Stimulated activated CD4-positive, alpha-beta T cell treated with anti-CD3 and anti-CD28 coated beads, Interleukin-1b, Interleukin-23, amount 100 ng/mL, for 1 hour (primary cell): ENCODE measurements at places on chromosomes 6 and 20.

- DNase-seq: no peak
Measured at GRCh38 chr6:162154001-162154400, 573.6 kb downstream of the PRKN start.

DNA sequence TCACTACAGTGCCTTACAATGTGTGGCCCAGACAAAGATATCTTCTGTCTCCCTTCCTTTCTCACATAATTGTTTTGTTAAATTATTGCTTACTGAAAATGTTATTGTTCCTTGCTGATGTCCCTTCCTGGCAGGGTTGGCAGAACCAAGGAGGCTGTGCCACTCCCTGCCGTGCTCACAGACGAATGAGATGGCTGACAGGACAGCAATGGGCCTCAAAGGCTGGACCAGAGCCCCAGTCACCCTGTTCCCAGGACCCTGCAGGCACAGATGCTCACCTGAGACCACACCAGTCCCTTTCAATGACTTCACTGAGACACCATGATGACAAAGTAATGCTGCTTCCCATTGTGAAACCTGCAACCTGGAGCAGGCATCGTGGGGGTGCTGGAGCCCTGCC, 375.1 kb downstream of the HACE1 start:
- DNase-seq: no peak

DNA sequence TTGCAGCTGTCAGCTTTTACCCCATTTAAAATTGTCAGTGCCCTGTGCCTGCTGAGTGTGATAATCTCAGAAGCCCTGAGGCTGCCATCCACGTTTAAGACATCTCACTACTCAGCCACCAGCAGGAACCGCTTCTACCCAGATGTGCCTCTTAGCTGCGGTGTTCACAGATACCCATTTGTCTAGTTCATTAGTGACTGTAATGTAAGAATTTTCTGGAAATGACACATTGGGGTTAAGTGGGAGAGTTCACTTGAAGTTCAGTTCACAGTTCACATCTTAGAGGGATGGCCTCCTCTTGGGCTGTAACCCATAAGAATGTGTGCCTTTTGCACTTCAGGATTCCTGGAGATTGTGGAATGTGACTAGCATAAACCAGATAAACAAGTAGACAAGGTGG, 477.7 kb downstream of the BTBD3 start:
- DNase-seq: no peak

DNA sequence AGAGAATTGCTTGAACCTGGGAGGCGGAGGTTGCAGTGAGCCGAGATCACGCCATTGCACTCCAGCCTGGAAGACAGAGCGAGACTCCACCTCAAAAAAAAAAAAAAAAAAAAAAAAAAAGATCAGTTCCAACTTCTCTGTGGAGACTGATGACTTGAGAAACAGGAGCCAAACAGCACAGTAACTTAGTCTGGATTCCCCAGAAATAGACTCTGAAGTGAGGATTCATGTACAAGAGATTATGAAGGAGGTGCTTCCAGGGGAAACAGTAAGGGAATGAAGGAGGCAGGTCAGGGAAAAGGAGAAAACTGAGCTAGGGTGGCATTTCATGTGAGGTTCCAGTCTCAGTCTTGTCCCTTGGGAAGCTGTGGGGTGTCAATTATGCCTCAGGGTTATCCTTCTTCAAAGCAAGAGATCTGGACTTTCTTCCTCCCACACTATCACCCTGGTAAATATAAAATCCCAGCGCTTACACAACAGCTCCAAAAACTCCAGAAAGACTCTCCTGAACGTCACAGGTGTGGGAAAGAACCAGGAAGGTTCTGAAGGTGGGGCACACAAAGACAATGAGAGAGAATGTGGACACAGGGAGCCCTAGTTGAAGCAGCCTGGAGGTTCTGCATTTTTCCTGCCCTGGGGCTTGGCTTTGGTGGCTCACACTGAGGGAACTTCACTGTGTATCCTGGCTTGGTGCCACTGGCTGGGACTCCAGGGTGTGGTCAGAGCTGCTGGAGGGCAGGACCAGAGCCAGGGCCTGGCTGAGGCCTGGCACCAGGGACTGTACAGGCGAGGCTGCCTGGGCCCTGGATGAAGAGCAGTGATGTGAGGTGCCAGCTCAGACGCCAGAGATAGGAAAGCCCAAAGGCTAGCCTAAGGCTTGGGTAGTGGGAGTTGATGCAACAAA, 46.8 kb downstream of the PCNA start:
- DNase-seq: no peak
